Activated T-helper 1 cell treated with anti-CD3 and anti-CD28 coated beads, Interleukin-2, amount 50 U/mL, for 16 hours (primary cell): ENCODE measurements at places on chromosomes 13 and 19.

GRCh38 chr13:36973621-36974295 lies 25.4 kb downstream of the ALG5 start:
- DNase-seq, result no peak

- no peak for DNase-seq
Observed at GRCh38 chr13:72834601-72835000, 52.7 kb downstream of the PIBF1 start.

GRCh38 chr19:12564016-12564664 lies 12.9 kb upstream of the ZNF564 start:
- peak; percentile 83 for DNase-seq

DNA sequence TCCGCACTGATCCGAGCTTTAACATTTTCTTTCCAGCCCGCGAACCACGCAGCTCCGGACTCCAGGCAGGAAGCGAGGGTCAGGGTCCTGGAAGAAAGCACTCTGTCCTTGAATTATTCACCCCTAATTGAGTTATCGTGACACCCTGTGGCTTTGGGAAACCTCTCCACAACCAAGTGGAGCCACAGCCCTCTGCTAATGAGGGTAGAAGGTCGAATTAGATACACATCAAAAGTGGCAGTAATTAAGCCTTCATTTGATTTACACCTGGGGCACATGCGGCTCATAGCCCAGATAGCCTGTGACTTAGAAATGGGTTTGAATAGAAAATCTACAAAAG lies 15.9 kb upstream of the RNF17 start:
- DNase-seq, result no peak

GRCh38 chr13:45337395-45337794 lies 3.6 kb downstream of the TPT1 start:
- no peak for DNase-seq

- DNase-seq, result no peak
Observed at GRCh38 chr19:17424743-17425365, 5.0 kb downstream of the MVB12A start.

DNA sequence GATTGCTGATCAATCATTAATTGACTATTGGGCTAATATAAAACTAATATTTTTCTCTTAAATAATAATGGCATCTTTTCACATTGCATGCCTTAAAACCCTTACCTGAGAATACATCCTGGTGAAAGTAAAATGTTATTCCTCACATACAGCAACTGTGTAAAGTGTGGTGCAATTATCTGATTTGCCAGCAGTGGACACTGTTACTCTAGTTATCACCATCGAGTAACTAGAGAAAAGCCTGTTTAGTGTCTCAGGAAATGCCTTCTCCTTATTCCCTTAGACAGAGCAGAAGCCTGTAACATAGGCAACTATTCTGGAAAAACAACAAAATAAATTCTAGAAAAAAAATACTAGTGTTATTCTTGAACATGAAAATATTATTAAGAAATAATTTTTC lies 459.8 kb downstream of the FGF14 start:
- DNase-seq, result no peak

DNA sequence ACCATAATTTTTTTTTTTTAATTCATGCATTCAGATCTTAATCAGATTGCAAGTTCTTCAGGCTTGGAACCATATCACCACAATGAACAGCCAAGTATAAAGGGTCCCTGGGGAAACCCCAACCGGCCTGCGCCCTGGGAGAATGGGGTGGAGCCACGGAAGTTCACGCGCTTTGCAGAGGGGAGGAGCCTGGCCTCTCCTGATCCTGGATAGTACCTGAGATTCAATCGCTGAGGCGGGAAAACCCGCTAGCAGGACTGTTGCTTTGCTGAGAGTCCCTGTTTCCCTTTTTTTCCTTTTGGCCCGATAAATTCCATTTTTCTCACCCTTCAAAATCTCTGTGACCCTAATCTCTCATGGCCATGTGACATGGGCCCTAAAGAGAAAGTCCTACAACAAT lies 385.1 kb downstream of the IRS2 start:
- DNase-seq, result no peak

GRCh38 chr13:113766035-113766800 lies 7.2 kb downstream of the TMEM255B start:
- DNase-seq, result no peak

GRCh38 chr19:5967994-5968430 lies 9.9 kb downstream of the RANBP3 start:
- no peak for DNase-seq

GRCh38 chr19:18618236-18618635 lies 5.6 kb downstream of the TMEM59L start:
- no peak for DNase-seq

DNA sequence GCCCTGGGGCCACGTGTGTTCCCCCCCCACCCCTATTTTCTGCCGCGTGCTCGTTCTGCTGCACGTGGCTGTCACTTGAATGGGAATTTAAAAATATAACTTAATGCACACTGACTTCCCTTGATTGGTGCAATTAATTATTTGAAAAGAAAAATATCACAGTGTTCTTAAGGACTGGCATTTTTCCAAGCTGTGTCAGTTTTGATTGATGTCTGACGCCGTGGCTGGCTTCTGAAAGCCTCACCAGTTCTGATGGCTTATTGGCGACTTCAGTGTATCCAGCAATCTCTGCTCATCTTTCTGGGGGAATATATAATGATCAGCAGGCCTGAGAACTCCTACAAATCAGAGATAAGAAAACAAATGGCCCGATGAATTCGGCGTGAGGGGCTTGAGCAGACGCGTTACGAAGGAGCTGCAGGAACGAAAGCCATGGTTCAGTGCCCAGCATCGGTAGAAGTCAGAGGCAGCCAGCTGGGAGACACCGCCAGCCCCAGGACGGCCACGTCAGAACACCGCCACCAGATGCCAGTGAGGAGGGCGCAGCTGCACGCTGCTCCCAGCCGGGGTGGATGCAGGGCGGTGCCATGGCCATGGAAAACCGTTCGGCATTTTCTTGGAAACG lies 111.2 kb downstream of the KDM4B start:
- no peak for DNase-seq

DNA sequence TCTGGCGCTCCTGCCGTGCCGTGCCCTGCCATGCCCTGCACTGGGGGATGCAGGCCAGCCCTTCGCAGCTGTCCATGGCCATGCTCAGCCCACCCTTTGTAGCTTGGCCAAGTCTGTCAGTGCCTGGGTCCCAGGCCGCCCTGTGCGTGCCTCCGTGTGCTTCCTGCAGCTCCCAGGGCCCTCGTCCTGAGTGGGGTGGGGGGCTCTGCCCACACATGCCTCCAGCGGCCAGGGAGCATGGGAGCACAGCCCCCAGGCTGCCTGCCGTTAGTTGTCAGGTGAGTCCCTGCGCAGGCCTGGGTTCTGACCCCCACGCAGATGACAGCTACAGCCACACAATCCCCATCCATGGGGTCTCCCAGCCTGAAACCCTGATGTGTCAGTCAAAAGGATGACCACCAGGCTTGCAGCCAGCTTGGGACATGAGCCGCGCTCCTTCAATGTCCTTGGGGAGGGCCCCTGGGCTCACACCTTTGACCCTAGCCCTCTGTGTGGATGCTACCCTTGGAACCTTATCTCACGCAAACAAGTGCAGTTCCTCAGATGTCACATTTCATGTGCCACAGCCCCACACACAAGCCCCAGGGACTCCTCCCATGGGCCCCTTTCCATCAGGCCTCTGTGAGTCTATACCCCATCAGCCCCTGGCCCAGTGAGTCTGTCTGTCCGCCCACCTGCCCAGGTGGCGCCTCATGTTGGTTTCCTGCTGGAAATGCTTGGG lies 24.5 kb downstream of the TMED1 start:
- no peak for DNase-seq

GRCh38 chr13:97211300-97211699 lies 10.8 kb upstream of the MBNL2 start:
- DNase-seq, result no peak

GRCh38 chr19:40510526-40511115 lies 43.8 kb downstream of the SPTBN4 start:
- no peak for DNase-seq

GRCh38 chr19:39752390-39752789 lies 14.6 kb upstream of the CLC start:
- no peak for DNase-seq

DNA sequence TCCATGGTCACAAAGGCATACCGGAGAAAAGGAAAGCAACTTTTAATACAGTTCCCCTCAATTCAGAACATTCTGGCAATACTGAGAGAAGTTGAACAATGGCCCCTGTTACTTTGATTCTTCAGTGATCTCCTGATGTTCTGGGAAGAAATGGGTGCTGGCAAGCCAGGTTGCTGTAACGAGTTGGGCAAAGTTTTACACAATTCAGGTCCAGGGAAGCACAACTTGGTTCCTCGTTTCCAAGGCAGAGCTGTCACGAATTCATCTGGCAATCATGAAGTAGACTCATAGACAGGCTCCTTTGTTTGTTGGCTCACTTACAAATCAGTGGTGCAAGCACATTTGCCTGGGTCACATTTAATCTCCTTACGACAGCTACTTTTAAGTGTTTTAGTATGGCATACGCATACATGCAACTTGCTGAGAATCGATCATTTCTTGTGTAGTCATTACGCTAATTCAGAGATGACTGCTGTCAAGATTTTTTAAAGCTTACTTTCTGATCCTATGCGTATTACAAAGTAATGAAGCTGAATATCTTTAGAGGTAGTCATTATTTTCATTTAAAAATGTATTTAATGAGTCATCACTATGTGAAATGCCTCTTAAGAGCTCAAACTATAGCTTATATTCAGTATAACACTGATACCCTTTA lies 174.7 kb downstream of the GPC5 start:
- no peak for DNase-seq

GRCh38 chr13:100808330-100809128 lies 133.9 kb upstream of the TMTC4 start:
- DNase-seq, result no peak
